Uterus (tissue), 4 donors: ENCODE measurements at places on chromosomes 2 and 18. TPM values are rescaled to one million over a fixed set of nuclear protein-coding genes. Genes with fewer than 3 reads are reported as not detected.

GRCh38 chr2:680496-680895 lies 3.3 kb upstream of the TMEM18 start:
- no peak for DNase-seq

GRCh38 chr18:10336749-10337350 lies 117.6 kb upstream of the APCDD1 start:
- no peak for DNase-seq

- DNase-seq: no peak
Measured at GRCh38 chr2:110874453-110875383, 142.3 kb downstream of the ACOXL start.

AGAP1 gene
- total RNA-seq: 5.3 TPM

GRCh38 chr18:45355944-45356520 lies 259.2 kb upstream of the SLC14A2 start:
- no peak for DNase-seq

DNA sequence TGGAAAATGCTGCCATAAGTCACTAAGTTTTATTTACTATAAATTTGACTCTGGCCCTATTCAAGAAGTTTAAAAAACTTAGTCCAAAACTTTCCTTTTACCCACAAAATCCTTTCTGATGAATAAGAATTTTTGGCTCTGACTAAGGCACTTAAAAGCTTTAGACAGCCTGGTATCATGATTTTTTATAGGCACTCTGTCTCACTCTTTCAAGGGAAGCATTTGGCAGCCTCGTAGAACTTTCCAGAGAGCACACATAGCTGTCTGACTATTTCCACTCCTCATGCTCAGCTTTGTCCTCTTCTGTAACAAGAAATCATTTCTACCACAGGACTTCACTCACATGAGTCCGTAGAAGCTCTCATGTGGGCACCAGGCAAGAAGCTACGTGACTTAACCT lies 32.3 kb upstream of the XDH start:
- DNase-seq: no peak
